ENCODE measurements at places on chromosomes 2 and 18.

DNA sequence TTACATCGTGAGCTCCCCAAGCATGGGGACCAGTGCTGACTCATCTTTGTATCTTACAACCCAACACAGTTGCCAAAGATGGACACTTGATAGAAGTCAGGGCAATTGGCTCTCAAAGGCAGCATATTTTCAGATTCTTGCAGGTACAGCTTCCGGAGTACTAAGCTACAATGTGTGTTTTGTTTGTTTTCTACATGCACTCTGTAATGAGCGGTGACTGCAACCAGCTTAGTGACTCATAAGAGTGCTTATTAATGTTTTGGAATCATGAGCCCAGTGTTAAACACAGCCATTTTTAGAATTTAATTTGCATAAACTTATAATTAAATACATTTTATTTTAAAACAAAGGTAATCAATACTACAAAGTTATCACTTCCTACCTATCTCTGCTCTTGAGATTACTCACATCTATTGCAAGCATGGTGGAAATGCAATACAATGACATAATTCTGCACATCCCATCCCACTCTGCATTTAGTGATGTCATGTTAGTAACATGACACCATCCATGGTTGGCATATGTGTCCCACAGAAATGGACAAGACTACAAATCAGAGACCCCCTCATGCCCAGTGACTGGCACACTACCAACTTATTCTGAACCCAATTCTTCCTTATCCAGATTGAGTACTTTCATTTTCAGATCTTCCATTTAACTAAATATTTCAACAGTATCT, 399.8 kb upstream of the ST6GAL2 start:
- DNase-seq = no peak

DNA sequence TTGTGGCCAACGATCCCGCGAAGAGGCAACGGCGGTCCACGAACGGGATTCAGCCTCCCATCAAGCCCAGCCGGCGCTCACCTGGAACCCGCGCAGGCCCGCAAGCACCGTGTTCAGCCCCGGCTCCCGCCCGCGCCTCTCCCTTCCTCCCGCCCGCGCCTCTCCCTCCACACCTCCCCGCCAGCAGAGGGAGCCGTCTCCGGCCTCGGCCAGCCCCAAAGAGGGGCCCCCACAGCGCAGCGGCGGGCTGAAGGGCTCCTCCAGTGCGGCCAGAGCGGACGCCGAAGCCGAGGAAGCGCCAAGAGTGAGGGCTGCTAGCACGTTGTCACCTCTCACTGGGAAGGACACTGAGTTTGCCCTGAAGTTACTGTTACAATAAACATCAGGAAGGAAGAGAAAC, 55.3 kb upstream of the LAPTM4A start:
- peak; percentile 37 for DNase-seq

DNA sequence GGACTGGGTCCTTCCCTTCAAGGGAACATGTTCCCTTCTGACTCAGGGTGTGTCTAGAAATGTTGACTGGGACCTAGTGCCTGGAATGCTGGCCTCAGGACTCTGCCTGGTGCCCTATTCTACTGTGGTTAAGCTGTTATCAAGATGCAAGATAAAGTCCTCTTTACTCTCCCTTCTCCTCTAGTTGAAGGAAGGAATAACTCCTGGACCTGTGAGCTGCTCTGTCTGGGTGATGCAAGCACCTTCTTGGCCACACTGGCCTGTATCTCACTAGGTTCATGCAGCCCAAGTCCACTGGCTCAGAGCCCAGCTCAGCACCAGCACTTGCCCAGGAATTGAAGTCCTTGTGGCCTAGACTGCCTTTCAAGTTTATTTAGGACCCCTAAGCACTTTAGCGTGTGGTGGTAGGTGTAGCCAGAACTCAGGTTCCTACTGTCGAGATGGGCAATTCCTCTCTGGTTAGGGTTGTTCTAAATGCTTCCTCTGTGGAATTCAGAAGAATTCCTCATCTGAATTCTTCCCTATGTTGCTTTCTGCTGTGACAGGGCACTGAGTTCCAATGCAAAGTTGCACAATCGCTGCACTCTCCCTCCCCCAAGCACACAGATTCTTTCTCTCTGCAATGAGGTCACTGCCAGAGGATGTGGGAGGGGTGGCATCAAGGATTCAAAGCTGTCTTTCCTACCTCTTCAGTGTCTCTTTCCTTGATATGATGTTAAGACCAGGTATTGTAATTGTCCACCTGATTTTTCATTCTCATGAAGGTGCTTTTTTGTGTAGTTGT, 54.7 kb downstream of the VWC2L start:
- no peak for DNase-seq

DNA sequence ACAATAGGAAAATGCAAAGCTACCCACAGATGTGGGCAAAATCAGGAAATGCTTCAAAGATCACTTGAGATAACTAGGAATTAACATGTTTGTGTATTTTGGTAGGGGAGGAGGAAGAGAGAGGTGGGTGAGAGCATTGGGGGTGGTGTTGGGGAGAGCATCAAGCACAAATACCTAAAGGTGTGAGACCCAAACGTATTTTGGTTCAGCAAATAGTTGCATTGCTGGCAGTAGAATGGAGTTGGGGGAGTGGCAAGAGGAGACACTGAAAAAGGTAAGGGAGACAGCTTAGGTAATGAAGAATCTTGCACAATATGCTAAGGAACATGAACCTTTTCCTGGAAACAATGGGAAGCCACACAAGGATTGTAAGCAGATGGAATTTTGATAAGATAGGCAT, 1.5 kb upstream of the PELI1 start:
- peak; percentile 43 for DNase-seq

- DNase-seq = no peak
Measured at GRCh38 chr2:200741468-200742202, 70.1 kb upstream of the BZW1 start.

DNA sequence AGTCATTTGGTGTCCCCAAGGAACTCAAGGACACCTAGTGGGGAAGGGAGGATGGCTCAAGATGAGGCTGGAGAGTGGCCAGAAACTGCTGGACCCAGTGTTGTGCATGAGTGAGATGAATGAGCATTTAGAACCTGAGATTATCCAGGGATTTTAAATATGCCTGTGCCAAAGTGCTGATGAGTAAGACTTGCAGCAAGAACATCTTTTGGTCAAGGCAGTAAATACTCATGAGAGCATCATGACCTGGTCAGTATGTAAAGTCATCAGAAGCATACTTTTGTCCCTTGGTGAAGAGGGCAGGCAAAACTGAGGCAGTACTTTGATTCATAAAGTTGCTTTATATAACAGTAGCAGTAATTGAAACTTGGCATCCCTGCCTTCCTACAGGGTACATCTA, 3.1 kb upstream of the SPP2 start:
- DNase-seq = no peak

DNA sequence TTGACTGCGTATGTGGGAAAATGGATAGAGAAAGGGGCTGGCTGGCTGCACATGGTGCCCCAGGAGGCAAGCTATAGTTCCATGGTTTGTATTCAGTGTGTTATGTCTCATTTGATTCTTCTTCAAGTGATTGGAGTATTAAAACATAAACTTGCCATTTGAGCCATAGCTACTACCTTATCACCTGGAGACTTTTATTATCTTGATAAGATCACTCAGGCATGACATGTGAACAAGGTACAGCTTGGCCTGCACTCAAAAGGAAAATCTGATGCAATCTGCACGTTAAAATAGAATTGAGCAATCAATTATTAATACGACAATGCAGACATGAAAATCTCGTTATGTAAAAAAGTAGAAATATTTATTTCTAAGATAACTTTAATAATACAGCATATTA, 116.9 kb downstream of the RND3 start:
- DNase-seq = no peak

DNA sequence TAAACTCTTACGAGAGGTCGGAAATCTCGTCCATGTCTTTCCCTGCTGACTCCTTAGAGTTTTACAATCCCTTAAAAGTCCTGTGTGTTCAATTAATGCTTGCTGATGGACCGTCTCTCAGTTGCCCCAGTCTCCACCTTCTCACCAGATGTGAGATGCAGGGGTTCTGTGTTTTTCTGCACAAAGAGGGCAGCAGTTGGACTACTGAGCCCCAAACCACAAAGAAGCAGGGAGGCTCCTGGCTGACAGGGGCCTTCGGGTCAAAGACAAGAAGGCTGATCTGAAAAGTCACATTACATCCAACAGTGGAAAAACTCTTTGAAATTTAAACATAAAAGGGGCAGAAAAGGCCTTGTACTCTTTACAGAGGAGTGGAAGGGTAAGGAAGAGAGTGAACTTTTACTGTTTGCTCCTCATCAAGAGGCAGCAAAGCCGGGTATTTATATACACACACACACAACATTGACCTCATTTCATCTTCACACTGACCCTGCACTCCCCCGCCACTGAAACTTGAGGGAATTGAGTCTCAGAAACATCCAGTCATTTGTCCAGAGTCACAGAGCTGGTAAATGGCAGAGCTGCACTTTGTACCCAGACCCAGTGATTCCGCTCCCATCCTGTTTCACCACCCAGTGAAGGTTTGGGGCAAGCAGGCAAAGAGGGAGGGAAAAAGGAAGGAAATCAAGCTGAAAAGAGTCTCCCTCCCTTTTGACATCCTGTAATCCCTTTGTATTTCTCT, 23.7 kb downstream of the MRPL33 start:
- no peak for DNase-seq
